ENCODE measurements at places on chromosomes 12 and 14.

DNA sequence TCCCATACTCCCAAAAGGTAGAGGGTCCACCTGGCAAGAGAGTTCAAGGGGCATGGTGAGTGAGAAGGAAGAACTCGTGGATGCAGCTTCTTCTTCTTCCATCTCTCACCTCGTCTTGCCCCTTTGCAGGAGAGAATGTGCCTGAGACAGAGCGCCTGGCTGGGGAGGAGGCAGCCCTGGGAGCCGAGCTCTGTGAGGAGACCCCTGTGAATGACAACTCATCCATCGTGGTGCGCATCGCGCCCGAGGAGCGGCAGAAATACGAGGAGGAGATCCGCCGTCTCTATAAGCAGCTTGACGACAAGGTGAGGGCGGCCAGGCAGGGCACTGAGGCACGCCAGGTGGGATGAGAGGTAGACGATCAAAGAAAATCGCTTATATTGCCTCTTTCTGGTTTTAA, 20.0 kb downstream of the KIF5A start:
- DNase-seq, result no peak

DNA sequence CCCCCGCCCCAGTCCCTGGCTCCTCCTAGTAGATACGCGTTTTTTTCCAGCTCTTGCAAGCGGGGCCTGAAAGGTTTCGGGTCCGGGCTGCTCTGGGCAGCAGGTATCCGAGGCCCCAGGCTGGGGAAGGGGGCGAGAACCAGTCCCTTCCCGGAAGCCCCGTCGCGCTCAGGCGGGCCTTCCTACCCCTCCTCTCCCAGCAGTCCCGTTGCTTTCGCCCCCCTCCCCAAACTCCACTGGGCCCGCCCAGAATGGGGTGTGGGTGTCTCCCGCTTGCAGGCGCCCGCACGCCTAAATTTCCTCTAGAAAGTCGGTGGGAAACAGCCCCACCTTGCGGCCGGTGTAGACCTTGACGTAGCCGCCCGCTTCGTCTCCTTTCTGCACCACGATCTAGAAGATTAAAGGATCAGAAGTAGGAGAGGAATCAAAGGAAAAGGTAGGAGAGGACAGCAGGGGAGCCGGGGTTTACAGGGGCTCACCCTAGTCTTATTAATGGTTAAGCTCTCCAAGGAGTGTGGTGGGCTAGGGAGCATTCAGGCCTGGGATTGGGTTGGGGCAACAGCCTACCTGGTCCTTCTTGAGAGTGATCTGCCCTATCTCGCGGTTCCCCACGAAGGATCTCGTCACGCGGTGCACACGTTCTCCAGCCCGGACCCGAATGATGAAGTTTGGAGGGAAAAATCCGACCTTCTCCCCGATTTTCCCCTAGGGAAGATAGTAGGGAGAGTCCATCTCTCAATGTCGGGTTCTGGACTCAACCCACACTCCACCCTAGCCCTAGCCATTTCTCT, 7.3 kb downstream of the STAC3 start:
- peak; percentile 68 for DNase-seq

DNA sequence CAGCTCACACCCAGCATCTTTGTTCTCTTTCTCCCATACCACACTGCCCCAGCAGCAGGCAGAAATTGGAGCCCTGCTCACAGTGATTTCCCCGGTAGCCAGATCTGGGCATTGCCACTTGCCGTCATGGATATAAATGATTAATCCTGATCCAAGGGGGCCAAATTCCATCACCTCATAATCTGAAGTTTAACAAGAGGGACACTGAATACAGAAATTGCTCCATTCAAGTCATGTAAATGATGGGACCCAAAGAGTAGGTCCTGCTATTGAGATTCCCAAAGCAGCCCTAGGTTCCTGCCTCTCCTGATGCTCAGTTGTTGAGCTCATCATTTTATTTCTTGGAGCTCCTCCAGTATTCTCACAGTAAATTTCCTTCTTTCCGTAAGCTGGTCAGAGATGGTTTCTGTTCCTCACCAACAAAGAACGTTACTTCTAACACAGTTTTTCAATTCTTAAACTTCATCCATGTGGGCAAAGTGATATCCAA, 11.7 kb downstream of the ITPR2 start:
- peak; percentile 28 for DNase-seq

- DNase-seq, result no peak
Observed at GRCh38 chr12:54940727-54941315, 43.7 kb downstream of the TESPA1 start.

- no peak for DNase-seq
Observed at GRCh38 chr12:128790653-128791373, 32.9 kb downstream of the SLC15A4 start.

DNA sequence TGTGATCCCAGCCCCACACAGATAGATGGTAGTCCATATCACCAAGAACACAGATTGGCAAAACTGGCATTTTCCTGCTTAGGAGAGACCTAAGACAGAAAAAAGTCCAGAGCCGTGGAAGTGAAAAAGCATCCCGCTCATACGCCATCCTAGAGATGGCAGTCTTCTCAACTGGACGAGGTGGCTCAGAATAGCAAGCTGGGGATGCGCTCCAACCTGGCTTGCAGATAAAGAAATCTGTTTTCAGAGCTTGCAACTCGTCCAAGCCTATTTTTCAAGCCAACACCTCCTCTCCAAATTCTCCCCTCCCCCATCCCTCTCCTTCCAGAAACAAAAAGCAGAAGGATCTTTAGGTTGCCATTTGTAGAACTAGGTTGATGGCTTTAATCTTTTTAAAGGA, 74.3 kb upstream of the OTX2 start:
- no peak for DNase-seq

DNA sequence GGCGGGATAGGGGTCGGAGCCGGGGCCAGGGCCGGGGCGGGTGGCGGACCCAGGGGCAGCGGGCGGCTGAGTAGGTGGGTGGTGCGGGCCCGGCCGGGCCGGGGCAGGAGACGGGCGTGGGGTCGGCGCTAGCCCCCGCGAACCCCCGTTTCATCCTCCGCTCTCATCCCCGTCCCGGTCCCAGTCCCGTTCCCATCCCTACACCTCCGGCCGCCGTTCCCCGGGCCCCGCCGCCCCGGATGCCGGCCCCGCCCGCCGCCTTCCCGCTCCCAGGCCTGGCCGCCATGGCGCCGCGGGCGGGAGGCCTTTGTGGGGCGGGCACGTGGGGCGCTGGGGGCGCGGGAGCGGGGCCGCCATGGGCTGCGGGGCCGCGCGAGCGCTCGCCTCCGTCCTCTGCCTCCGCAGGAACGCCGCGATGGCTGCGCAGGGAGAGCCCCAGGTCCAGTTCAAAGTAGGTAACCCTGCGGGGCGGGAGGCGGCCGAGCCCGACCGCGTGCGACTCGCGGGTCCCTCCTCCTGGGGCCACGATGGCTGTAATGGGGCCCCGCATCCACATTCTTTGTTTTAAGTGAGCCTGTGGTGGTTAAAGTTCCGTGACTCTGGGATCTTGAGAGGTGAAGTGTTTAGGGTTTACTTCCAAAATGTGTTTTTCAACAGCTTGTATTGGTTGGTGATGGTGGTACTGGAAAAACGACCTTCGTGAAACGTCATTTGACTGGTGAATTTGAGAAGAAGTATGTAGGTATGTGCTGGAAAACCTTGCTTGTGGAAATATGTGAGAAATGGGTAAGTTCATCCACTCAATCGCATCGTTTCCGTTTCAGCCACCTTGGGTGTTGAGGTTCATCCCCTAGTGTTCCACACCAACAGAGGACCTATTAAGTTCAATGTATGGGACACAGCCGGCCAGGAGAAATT, 572 bp downstream of the RAN start:
- peak; percentile 46 for DNase-seq

DNA sequence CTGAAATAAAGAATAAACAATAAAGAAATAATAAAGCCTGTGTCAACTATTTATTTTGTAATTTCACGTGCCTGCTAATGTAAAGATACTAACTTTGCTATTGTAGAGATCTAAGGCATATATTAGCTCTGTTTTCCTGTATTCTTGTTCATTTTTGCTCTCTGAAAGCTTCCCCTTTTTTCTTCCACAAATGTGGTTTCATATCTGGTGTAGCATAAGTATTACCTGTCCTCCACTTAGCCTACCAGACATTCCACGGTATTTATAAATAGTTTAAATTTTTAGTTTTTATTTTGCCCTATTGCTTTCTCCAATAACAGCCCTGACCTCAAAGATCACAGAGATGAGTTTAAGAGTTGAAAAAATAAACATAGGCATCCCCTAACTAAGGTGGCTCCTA, 92.6 kb upstream of the ATP2B1 start:
- no peak for DNase-seq

DNA sequence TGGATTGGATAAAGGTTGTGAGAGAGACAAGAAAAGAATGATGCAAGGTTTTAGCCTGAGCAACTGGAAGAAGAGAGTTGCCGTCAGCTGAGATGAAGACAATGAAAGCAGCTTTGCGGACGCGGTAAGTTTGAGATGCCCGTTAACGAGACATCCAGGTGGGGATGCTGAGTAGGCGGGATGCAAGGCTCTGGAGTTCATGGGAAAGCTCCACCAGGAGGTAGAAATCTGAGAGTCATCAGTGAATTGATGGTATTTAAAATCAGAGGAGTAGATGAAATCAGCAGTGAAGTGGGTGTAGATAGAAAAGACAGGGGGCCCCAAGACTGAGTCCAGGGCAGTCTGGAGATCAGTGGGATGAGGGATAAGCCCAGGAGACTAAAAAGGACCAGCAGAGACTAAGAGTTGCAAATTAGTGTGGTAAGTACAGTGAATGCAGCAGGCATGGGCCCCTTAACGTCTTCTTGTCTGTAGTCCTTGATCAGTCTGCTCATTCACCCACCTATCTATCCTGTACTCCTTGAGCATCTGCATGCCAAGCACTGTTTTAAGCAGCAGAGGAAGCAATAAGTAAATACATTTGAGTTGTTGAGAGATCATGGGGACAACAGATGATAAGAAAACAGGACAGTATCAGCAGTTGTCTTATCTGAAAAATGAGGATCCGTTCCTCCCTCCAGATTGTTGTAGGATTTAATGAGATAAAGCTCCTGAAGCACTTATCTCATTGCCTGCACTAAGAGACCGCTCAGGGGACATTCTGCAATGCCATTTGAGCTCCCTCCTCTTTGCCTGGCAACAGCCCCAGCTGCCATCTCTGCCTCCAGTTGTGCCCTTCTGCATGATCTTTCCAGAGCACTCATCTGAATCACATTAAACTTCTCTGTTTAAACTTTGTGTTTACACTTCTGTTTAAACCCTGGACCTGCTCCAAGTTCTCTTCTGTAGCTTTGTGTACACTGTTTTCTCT, 91.5 kb downstream of the APAF1 start:
- no peak for DNase-seq

GRCh38 chr14:105180592-105181548, at the start of gene NUDT14:
Gene NUDT14, minus strand, starts transcription at chr14:105181312. Its CDS starts 103 bp downstream, at chr14:105181209.
- DNase-seq, result peak; percentile 55

DNA sequence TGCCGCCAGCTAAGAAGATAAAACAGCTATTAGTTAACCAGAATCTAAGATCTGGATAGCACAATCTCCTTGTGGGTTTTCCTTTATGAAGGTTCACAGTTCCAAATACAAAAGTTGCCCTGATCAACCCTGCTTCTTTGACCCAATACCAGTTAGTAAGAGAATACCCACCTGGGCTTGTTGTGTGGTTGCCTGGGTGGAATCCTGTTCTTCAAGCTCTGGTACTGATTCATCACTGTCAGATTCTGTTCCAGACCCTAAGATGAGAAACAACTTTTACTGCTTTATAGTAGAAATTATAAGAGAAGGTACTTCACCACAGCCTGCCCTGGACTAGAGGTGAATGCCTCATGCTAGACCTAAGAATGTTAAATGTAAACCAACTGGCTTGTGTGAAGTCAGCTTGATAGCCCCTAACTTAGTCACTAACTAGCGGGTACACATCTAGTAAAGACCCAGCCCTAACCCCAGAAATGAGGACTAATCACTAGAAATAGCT, 10.6 kb downstream of the NACA start:
- no peak for DNase-seq

DNA sequence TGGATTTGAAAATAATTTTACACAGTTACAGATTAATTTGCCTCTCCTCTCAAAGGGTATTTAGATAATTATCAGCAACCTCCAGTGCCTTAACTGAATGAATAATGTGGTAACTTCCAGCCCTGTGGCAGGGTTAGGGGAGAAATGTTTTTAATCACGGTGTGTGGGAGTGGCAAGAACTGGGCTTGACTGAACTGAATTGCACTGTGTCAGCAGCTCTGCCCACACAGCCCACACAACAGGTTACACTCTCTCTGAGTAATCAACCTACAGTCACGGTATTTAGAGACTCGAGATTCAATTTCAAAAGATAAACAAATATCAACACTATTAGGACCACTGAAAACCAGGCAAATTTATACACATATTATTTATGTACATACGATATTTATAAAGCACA, 198.5 kb downstream of the KCNC2 start:
- no peak for DNase-seq

DNA sequence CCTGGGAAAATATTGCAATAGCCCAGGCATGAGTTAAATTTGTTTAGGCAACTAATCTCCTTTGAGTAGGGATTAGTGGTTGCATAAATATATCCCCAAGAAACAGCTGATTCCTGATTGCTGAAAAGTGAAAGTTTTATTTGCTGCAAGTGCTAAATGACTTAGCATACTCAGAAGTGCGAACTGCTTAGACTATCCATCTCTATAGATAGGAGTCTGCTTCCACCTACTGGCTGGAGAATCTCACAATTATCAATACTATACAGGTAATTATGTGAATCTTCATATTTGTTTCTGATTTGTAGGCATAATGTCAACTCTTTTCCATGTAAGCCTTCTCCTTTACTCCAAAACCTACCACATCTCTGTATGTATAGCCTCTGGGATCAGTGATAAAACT, 12.0 kb upstream of the SLCO1B3 start:
- no peak for DNase-seq

DNA sequence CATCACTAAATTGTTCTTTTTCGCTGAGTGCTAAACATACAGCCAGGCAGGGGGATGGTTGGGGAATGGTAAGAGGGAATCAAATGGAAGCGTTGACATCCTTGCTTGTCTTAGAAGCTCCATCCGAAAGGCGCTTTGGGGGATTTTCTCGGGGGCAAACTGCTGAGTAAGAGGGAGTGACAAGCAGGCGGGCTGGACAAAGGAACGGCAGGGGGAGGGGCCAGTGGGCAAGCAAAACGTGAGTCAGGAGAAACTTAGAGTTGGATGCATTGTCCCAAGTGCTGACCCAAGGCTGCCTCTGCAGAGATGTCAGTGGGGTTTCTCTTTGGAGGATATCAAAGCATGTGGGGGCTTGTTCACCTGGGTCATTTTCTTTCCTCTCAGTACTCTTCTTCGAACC, 480.5 kb downstream of the VRK1 start:
- no peak for DNase-seq

GRCh38 chr14:102187568-102188001, 47.9 kb downstream of the WDR20 start:
- DNase-seq, result no peak

DNA sequence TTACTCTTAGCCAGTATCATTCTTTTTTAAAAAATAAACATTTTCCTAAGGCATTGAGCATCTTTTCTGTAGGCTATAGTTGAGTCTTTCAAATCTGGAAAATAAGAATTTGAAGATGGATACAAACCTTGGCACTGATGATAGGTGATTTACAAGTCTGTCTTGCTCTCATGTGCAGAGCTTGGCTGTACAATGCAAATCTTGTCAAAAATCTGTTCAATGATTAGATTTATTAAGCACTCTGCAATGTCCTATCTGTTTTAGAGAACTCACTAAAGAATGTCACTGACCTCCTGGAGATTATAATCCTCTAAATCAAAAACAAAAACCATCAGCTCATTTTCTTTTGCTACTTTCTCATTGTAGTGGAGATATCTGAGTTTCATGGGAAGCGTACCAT, 42.8 kb upstream of the AMIGO2 start:
- no peak for DNase-seq

GRCh38 chr12:100661300-100661951, 87.9 kb downstream of the GAS2L3 start:
- no peak for DNase-seq

Measured in inflammatory macrophage treated with lipopolysaccharide for 4 hours (primary cell).